ENCODE measurements at places on chromosomes 2 and 18.

DNA sequence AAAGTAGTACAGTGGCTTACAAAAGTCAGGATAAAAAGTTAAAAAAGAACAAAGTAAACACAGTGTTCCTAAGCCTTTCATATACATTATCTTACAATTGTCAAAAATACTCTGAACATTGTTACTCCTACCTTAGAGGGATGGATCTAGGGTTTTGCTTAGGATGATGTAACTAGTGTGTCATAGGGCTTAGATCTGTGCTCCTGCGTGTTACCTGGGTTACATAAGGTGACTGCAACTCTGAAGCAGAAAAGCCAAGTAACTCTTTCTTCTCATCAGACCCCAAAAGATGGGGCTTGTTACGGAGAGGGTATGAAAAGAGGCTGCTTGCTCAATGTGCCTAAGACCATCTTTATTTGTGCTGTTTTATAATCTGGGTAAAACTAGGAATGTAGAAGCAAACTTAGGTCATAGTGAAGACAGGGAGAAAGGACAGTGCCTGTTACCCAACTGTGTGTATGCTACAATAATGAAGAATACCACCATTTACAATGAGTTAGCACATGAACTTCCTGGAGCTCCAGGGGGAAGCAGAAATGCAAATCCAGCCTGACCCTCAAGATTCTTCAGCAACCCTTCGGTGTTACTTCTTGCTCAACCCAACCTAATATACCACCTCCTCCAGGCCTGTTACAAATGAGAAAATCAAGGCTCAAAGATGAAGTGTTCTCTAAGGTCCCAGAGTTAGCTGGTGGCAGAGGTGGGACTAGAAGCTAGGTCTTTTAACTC, 42.0 kb upstream of the STK17B start:
- DNase-seq, result no peak

GRCh38 chr18:13173578-13174145, 44.9 kb upstream of the LDLRAD4 start:
- no peak for DNase-seq

DNA sequence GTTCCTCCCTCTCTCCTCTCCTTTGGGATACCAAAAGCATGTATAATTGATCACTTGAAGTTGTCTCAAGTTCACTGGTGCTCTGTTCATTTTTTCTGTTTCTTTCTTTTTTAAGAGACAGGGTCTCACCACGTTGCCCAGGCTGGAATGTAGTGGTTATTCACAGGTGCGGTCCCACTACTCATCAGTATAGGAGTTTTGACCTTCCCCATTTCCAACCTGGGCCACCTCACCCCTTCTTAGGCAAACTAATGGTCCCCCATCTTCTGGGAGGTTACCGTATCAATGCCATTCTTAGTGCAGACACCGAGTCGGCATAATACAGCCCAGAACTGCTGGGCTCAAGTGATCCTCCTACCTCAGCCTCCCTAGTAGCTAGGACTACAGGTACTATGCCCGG, 31.3 kb upstream of the TMEM247 start:
- no peak for DNase-seq

GRCh38 chr2:32688541-32688940, 60.7 kb downstream of the TTC27 start:
- no peak for DNase-seq

DNA sequence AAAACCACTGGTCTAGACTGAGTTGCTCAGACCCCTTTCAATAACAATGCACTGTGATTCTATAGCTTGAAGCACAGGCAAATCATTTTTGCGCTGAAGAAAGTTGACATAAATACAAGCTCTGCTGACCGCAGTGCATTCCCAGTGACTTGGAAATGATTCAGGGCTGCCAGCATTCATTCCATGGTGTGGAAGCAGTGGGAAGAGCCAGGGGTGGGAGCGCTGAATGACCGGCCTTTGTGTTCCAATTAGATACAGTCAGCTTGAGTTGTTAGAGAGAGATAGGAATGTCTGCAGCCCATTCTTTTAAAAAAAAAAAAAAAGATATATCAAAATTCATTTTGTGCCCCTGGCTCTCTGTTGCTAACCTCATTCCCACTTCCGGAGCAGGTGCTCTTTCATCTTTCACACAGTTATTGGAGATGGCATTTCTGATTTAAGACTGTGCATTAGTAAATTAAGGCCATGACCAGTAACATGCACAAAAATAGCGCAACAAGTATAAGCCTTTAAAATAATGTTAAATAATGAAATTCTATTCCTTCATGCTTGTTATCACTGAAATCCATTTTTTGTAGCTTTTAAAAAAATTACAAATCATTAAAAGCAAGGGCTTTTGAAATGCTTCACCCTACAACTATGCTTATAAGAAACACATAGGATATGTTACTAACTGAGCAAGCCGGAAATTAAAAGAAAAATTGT, 59.4 kb upstream of the CTLA4 start:
- DNase-seq, result no peak

GRCh38 chr2:218307415-218308090, 15.2 kb upstream of the TMBIM1 start:
- no peak for DNase-seq

DNA sequence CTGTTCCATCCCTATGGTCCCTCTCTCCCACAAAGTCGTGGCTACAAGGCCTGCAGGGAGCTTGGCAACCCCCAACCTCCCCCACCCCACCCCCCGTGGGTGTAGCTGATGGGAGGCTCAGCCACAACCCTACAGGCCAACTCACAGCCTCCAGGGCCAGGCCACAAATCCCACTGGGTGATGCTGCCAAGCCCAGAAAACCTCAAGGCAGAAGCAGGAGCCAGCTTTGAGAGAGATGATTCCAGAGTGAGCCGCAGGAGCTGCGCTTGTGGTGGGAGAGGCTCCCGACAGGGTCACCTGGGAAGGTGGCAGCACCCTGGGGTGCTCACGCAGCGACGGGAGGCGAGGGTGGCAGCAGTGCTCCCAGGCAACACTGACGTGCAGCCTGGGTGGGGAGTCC, 44.8 kb downstream of the ADCY3 start:
- DNase-seq, result no peak

DNA sequence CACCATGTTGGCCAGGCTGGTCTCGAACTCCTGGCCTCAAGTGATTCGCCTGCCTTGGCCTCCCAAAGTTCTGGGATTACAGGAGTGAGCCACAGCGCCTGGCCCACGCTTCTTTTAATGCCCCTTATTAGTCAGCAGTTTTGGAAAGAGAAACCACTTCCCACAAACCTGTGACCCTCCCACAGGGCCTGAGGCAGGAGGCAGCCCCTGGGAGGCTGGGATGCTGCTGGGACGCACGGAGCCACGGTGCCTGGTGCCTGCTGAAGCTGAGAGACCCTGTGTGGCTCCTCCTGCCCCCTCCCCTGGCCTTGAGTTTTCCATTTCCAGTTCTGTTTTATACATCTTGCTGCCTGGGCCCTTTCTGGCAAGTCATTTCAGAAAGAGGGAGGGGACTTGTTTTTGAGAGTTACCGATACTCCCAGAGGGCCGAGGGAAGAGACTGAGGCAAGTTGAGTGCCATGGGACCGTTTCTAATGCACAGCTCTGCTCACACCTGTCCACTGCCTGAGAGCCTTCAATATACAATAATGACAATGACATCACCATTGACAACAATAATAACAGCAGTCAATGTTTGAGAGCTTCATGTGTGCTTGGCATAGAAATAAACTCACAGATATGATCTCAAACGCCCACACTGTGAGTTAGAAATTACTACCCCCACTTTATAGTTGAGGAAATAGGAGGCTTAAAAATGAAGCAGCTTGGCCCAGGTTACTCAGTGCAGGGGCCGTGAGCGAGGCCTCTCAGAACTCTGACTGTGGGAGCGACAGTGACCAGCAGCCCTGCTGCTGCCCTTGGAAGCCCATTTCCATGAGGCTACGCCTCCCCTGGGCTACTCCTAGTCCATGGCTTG, 78.1 kb upstream of the YWHAQ start:
- DNase-seq, result no peak

DNA sequence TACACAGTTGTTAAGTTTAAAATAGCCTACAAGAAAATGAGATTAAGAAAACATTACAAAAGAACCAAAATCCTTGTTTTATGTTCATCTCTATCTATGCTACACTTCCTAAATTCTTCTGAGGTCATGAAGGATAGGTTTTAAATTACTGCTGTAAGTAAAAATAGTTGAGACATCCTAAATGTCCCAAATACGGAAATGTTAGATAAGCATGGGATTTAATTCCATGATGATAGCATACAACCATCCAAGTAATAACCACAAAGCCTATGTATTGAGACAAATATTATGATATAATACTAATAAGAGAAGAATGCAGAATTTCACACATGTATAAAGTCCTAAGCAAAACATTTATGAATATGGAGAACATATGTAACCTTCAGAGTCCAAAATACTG, 34.1 kb downstream of the PIEZO2 start:
- DNase-seq, result no peak

GRCh38 chr2:160465002-160465401, 28.6 kb downstream of the RBMS1 start:
- DNase-seq, result no peak
